ENCODE measurements at places on chromosomes 3 and 15.

GRCh38 chr15:87744815-87745214 lies 511.7 kb downstream of the NTRK3 start:
- no peak for DNase-seq

DNA sequence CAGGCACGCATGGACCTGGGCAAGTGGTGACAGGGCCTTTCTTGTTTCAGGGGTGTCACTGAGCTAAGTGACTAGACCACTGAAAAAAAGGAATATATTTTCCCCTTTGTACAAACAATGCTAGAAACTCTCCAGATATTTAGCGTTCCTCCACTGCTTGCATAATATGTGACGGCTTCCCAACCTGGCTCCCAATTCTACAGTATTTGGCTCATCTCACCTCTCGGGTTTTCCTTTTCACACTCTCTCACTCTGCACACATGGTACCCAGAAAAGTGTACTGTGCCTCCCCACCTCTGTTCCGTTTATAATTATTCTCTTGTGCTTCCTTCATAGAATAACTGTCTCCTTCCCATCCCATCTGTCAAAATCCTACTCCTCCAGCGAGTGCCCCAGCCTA lies 140.5 kb upstream of the KLHL25 start:
- no peak for DNase-seq

GRCh38 chr3:32307591-32307990 lies 69.1 kb downstream of the CMTM8 start:
- DNase-seq, result no peak

GRCh38 chr3:150844484-150844883 lies 60.8 kb downstream of the MINDY4B start:
- no peak for DNase-seq

DNA sequence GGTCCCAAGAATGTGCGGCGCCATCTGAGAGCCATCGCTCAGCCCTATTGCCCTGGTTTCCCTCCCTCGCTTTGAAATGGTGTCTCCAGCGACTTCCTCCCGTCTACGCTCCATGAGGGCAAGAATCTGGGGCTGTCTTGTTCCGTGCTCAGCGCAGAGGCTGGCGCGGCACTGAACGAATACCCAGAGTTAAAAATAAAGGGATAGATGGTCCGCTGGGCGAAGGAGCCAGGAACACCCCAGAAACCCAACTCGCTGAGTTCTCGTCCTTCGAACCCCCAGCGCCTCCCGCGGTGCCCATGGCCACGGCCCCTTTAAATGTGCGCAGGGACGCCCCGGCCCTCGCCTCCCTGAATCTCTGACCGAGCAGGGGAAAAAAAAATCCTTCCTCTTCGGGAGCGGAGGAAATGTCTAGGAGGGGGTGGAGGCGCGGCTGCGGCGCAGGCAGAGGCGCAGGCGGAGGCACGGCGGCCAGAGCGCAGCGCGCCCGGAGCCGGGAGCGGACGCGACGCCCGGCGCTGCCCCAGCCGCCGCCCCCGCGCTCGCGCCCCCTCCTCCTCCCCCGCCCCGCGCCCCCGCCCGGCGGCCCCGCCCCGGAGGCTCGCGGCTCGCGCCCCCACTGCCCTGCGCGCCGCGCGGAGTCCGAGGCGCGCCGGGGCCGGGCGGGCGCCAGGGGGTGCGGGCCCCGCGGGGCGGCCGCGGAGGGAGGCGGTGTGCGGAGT lies 8.5 kb upstream of the FGD5 start:
- peak; percentile 63 for DNase-seq

DNA sequence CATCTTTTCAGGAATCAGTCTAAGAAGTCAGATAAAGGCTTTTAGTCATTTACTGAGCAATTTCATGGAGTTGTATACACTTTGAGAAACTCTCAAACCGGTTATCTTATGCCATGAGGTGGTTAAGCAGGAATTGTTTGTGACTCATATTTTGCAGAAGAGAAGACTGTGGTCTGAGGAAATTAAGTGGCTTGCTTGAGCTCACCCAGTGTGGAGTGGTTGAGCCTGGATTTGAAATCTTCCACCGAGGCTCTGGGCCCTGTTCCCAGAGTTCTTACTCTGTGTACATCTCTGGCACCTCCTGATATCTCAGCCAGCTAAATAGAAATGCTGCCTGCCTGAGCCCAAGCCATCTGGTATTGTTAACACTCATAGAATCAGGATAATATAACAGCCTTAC lies 37.8 kb upstream of the BCL6 start:
- DNase-seq, result no peak

- peak; percentile 55 for DNase-seq
Measured at GRCh38 chr3:195869413-195870001, 38.8 kb downstream of the TNK2 start.

DNA sequence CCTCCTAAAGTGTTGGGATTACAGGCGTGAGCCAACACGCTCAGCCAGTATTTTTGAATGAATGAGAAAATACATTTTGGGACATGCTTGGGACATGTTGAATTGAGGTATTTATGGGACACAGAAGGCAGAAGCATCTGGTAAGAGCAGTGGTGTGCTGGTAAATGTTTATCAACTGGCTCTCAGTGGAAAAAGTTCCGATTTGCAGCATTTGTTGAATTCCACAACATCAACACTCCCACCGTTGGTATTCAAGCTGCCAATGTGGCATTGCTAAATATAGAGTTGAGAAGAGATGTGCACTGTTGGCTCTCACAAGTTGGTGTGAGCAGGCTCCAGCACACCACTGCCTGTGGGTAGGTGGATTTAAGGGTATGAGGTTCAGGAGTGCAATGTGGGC lies 35.8 kb upstream of the LRRFIP2 start:
- no peak for DNase-seq

- no peak for DNase-seq
Measured at GRCh38 chr15:83943849-83944404, 290.0 kb downstream of the ADAMTSL3 start.

DNA sequence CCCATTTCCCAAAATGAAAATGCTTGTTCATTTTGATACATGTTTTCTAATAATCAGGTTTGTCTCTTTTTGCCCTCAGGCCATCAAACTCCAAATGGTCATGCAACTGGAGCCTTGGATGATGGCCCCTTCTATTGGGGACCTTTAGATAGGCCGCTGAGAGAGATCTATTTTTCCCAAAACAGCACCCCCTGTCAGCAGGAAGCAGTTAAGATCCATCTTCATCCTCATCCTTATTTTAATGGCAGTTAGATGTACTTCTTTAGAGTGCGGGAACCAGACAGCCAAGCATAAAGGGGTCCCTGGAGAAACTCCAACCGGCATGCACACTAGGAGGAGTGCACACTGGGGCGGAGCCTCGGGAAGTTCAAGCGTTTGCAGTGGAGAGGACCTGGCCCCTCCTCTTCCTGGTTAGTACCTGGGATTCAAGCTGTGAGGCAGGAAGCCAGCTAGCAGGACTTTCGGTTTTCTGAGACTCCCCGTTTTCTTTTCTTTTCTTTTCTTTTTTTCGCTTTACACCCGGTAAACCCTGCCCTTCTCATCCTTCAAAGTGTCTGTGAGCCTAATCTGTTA lies 31.9 kb upstream of the STRIT1 start:
- no peak for DNase-seq

- DNase-seq, result no peak
Measured at GRCh38 chr3:183777016-183777618, 48.3 kb downstream of the MAP6D1 start.

DNA sequence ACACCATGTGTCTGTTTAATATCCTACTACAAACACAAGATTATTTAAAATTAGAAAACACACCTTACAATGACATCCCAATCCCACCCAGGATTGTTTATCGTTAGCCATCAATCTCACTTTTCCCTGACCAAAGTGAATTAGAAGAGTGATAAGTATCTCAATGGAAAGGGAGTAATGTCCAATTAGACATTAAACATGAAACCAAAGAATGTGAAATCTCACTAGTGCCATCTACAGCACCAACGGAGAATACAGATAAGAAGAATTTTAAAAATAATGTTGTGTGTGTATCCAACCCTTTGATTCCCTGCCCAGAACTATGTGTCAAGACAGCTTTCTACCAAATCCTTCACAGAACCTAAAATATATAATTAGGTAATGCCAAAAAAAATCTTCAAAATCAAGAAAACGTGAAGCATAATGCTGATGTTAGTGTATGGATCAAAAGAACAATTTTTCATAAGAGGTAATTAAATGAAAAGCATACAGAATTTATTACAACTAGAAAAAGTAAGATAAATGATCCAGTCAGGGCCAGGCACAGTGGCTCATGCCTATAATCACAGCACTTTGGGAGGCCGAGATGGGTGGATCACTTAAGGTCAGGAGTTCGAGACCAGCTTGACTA lies 64.2 kb downstream of the SCAPER start:
- DNase-seq, result peak; percentile 52

DNA sequence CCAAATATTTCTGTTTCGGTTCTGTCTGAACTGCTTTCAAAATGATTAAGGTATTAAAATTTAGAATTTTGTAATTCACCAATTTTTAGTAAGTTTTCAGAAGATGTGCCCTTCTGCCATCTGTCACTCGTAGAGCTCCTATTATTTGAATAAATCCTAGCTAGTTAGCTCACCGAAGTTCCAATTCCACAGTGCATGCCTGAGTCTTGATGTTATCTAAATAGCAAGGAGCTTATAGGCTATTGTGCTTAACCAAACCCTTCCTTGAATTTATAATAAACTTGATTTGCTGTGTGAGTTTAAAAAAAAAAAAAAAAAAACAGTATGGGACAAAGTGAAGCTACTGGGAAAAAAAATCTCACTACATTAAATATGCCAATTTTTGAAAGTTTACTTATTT lies 18.7 kb downstream of the ATP13A3 start:
- no peak for DNase-seq

DNA sequence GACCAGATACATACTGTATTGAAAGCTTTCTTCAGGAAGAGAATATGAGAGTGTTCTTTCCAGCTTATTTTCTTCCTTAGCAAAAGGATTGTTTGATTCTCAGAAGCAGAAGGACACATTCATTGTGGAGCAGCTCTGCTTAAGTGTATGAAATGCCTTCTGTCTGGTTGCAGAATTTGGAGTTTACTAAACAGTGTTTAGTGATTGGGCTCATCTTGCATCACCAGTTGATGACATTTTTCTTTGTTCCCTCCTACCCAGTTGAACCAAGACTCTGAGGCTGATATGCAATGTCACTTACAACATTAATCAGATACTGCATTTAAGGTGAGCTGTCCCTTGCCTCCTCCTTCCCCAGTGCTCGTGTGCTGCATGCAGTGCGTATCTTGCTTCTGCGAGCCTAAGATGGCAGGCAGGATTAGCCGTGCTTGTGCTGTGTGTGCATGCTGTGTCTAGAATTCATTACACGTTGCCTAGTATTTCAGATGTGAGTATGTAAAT lies 18.4 kb downstream of the ZBTB38 start:
- no peak for DNase-seq

- no peak for DNase-seq
Measured at GRCh38 chr3:115903843-115904242, 280.5 kb downstream of the GAP43 start.

DNA sequence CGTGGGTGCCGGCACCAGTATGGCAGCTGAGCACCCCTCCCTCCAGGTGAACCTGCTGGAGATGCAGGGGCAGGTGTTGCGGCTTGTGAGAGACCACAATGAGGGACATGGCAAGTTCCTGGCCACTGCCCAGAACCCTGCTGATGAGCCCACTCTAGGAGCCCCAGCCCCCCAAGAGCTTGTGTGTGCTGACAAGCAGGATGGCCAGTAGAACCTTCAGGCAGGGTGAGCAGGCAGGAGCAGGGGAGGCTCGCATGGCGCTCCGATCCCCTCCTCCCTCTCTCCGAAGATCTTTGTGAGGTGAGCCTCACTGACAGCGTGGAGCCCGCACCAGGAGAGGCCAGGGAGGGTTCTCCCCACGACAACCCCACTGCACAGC lies 29.8 kb downstream of the NGRN start:
- no peak for DNase-seq

GRCh38 chr15:99408236-99409096 lies 157.2 kb downstream of the LRRC28 start:
- peak; percentile 64 for DNase-seq

GRCh38 chr3:179000144-179000543 lies 71.5 kb downstream of the ZMAT3 start:
- DNase-seq, result no peak

GRCh38 chr3:188026191-188026968 lies 127.6 kb upstream of the LPP start:
- no peak for DNase-seq

DNA sequence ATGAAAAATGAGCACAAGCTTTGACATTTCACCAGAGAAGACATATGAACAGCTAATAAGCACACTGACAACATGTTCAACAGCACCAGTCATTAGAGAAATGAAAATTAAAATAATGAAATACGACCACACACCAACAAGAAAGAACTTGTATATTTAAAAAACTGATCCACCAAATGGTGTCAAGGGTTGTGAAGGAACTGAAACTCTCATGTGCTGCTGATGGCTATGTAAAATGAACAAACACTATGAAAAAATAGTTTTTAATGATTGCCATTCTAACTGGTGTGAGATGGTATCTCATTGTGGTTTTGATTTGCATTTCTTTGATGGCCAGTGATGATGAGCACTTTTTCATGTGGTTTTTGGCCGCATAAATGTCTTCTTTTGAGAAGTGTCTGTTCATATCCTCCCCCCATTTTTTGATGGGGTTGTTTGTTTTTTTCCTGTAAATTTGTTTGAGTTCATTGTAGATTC lies 193.8 kb downstream of the SCAPER start:
- DNase-seq, result no peak

- DNase-seq, result no peak
Measured at GRCh38 chr15:58515807-58516206, 84.0 kb downstream of the LIPC start.

GRCh38 chr3:146650691-146651442 lies 45.7 kb upstream of the PLSCR5 start:
- DNase-seq, result no peak

Measured in tongue (tissue), 3 donors.